ENCODE measurements at places on chromosomes 7 and 10.

GRCh38 chr7:123557016-123557397 is 611 bp downstream of the NDUFA5 start:
- DNase-seq: no peak

- DNase-seq: no peak
Measured at GRCh38 chr10:3484306-3485056, 300.5 kb downstream of the KLF6 start.

- DNase-seq: no peak
Measured at GRCh38 chr7:132739271-132739955, 163.1 kb upstream of the PLXNA4 start.

DNA sequence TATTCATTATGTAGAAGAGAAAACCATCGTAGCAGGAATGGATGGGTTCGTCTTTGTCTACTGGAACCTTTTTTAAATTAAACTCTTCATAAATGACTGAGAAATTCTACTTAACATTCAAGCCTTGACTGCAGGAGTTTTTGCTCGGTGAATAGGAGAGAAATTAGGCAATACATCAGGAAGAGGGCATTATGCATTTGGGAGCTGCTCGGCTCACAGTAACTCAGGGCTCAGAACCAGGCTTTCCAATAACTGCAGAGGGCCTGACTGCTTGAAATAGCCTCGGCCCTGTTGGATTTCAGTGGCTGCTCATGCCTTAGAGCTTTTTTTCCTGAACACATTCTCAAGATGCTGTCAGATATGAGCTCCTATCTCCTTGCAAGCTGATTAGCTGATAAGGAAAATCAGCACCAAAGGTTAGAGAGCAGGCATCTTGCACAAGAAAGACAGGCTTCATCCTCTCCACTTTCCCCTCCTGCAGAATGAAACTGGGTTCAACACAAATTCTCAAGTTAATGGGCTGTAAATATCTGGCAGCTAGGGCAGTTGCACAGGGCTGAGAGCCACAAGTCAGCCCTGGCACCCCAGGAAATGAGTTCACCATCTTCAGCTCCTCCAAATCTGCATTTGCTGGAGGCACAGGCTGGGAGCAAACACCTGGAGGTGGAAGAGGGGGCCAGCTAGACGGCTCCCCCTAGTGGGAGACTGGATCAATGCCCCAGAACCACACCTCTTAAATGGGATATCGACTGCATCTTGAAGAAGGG is 24.3 kb downstream of the TECTB start:
- DNase-seq: no peak

GRCh38 chr7:55588976-55589604 is 16.8 kb upstream of the VOPP1 start:
- no peak for DNase-seq

DNA sequence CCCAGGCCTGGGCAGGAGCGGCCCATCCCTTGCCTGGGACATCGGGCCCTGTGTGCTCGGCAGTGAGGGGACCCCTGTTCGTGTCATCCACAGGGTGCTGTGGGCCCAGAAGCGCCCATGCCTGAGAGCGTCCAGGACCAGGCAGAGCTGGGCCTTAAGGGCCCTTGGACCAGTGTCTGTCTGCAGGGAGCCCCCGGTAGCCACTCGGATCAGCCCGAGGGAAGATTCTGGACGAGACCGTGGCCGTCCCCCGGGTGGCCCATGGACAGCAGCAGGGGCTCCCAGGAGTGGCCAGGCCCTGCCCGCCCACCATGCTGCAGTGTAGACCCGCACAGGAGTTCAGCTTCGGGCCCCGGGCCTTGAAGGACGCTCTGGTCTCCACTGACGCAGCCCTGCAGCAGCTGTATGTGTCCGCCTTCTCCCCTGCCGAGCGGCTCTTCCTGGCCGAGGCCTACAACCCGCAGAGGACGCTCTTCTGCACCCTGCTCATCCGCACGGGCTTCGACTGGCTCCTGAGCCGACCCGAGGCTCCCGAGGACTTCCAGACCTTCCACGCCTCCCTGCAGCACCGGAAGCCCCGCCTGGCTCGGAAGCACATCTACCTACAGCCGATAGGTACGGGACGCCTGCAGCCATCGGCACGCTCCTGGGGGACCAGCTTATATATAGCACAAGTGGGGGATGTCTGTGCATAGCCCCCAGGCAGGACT is 12.3 kb downstream of the AMZ1 start:
- no peak for DNase-seq

DNA sequence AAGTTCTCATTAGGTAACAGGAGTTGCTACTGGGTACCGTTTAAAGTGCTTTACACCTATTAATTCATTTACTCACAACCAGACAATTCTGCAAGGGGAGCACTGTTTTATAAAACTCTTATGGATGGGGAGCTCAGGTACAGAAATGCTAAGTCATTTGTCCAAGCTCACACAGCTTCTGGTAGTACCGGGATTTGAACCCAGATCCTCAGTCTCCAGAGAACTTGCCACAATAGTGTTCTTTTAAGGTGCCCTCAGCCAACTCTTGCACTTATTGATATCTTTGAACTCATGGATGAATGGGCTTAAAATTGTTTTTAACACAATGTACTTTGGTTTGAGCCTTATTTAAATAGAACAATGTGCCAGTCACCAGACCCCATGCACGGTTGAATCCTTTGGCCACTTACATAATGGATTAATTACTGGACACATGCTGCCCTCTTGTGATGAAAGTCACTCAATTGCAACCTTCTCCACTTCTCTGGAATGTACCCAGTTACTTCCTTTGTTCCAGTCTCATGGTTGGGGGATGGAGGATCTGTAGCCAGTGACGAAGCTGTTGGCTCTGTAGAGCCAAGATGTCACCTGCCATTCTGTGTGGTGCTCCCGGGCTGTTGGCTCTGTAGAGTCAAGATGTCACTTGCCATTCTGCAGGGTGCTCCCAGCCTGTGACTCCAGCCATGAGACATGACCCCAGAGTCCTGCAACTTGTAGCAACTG is 65.6 kb downstream of the NOD1 start:
- DNase-seq: no peak

GRCh38 chr7:94414481-94414880 is 19.8 kb downstream of the COL1A2 start:
- DNase-seq: no peak

Measured in stimulated activated CD8-positive, alpha-beta memory T cell treated with anti-CD3 and anti-CD28 coated beads, Interleukin-7, amount 100 ng/mL, for 24 hours (primary cell).